HepG2 (cell line): ENCODE measurements at places on chromosomes 1 and 21.

- no peak for DNase-seq
Measured at GRCh38 chr1:107536266-107536665, 395.4 kb downstream of the NTNG1 start.

DNA sequence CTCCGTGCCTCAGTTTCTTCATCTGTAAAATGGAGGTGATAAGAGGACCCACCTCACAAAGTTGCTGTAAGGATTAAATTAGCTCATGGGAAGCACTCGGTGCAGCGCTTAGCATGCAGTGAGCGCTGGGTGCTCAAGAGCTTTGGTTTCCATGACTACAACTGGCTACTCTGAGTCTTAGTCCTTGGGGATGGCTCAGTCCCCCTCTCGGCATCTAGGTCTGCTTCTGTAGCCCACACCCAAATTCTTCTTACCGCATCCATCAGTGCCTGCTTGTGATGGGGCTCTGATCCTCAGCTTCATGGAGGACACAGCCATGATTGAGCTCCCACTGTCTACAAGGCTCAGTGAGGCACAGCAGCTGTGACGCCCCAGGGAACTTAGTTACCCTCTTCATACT is 159.0 kb downstream of the ACTL8 start:
- DNase-seq = no peak

DNA sequence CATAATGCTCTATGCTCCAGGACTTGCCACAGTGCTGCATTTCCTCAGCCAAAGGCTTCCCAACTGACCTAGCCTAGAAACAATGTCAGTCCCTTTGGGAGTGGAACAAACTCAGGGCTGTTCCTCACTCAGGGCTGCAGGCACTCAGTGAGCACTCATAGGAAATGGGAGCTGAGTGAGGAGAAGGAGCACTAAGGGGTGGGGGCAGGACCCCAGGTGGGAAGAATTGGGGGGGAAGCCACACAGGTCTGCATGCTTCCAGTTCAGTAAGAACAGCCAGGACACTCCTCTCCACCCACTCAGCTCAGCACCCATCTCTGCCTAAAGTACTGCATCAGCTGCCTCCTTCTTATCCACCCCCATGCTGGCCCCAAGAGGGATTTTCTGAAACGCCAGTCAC is 7.3 kb upstream of the SLC5A9 start:
- no peak for DNase-seq

- DNase-seq = no peak
Measured at GRCh38 chr1:203251466-203251865, 22.0 kb upstream of the CHIT1 start.

GRCh38 chr1:216653001-216653400 is 70.2 kb downstream of the ESRRG start:
- DNase-seq = no peak
